CD4-positive, alpha-beta memory T cell (primary cell): ENCODE measurements at places on chromosomes 1 and 21. TPM values are rescaled to one million over a fixed set of nuclear protein-coding genes. Genes with fewer than 3 reads are reported as not detected.

DPYD gene
- 49.7 TPM for polyA plus RNA-seq

VANGL1 gene
- 2.3 TPM for polyA plus RNA-seq

BLACAT1 gene
- not detected for polyA plus RNA-seq

DNA sequence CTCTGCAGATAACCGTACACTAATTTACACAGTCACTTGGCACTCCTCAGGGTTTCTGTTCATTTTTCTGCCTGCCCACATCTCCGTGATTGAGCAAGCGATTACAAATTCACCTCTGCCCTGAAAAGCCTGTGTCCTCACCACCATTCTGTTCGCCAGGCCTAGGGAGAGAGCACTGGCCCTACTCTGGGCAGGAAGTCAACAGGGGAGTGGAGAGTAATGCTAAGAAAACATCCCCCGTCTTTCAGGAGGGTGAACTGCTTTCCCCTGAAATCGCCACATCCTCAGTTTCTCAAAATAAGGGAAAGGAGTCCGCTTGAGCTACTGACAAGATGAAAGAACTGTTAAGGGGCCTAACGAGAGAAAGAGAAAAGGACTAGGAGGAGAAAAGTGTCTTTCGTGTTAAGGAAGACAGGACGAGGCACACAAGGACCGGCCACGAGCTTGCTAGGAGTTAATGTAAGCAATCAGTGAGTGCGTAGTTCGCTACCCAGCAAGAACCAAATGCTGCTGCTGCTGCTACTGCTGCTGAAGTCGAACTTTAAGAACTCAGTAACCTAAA lies 632 bp downstream of the PEX19 start:
- DNase-seq = no peak
- H3K36me3 ChIP-seq = peaks cover 39% of the 10 kb centered on the region
- H3K4me1 ChIP-seq = peaks cover 24% of the 10 kb centered on the region
- H3K27me3 ChIP-seq = no peaks in the 10 kb centered on the region
- peak overlapping the region; percentile 98 for H3K4me3 ChIP-seq
- peak overlapping the region; percentile 81 for H3K27ac ChIP-seq

DNA sequence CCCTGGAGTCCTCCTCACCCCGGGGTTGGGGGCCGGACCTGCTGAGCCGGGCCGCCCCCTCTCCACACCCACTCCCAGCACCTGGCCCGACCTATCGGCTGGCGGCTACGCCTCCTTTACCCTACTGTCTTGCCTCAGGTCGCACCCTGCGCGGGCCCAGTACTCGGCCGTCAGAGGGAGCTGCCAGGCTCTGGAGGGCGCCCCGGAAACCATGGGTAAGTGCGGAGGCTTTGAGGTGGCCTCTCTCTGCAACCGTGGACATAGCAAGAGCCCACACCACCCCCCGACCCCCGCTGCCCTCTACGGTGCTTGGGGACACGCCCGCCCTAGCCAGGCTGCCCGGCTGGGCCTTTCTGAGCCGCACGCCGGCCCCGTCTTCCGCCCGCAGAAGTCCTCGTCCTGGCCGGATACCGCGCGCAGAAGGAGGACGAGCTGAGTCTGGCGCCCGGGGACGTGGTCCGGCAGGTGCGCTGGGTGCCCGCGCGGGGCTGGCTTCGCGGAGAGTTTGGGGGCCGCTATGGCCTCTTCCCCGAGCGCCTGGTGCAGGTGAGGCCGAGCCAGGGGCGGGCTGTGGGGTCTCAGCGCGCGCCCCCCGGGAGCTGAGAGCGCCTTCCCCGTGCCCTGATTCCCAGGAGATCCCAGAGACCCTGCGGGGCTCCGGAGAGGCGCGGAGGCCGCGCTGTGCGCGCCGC lies at the start of gene SH3D21:
SH3D21 (plus strand) TSS at position 159 of the 692 bp plus-strand sequence; CDS start at position 212, 53 bp downstream.
- peaks cover 23% of the 10 kb centered on the region for H3K36me3 ChIP-seq
- H3K4me1 ChIP-seq = peaks cover 23% of the 10 kb centered on the region
- peak; percentile 52 for DNase-seq
- H3K27me3 ChIP-seq = no peaks in the 10 kb centered on the region
- H3K27ac ChIP-seq = peak within 1 kb of the TSS; percentile 73

GRCh38 chr1:31483012-31483946 lies 70.3 kb downstream of the SERINC2 start:
- H3K36me3 ChIP-seq = no peaks in the 10 kb centered on the region
- no peak overlapping the region for H3K27ac ChIP-seq
- peaks cover 8% of the 10 kb centered on the region for H3K4me1 ChIP-seq
- no peak overlapping the region for H3K4me3 ChIP-seq
- H3K27me3 ChIP-seq = no peaks in the 10 kb centered on the region
- no peak for DNase-seq

DNA sequence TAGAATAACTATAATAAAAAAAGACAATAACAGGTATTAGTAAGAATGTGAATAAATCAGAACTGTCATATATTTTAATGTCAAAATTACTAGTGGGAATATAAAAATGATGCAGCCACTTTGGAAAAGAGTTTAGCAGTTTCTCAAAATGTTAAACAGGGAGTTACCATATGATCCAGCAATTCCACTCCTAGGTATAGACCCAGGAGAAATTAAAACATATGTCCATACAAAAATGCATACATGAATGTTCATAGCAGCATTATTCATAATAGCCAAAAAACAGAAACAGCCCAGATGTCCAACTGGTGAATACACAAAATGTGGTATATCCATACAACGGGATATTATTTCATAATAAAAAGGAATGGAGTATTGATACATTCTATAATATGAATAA lies 71.6 kb downstream of the NVL start:
- H3K36me3 ChIP-seq = no peaks in the 10 kb centered on the region
- H3K27ac ChIP-seq = no peak overlapping the region
- peaks cover 20% of the 10 kb centered on the region for H3K4me1 ChIP-seq
- H3K4me3 ChIP-seq = no peak overlapping the region

GRCh38 chr21:35399002-35399530 lies 350.0 kb upstream of the RUNX1 start:
- no peaks in the 10 kb centered on the region for H3K4me1 ChIP-seq
- H3K27ac ChIP-seq = no peak overlapping the region
- DNase-seq = no peak
- no peak overlapping the region for H3K4me3 ChIP-seq

GRCh38 chr1:5713101-5714010 lies 278.9 kb downstream of the NPHP4 start:
- no peak overlapping the region for H3K4me3 ChIP-seq
- H3K36me3 ChIP-seq = no peaks in the 10 kb centered on the region
- no peaks in the 10 kb centered on the region for H3K27me3 ChIP-seq
- DNase-seq = no peak
- H3K27ac ChIP-seq = no peak overlapping the region

- no peak overlapping the region for H3K4me3 ChIP-seq
- no peak for DNase-seq
- no peaks in the 10 kb centered on the region for H3K4me1 ChIP-seq
- no peak overlapping the region for H3K27ac ChIP-seq
- H3K36me3 ChIP-seq = no peaks in the 10 kb centered on the region
These were observed 129.7 kb upstream of the ADGRL2 start for GRCh38 chr1:81671038-81671437.

GRCh38 chr1:216222288-216222687 lies 201.0 kb downstream of the USH2A start:
- H3K4me3 ChIP-seq = no peak overlapping the region
- H3K27me3 ChIP-seq = no peaks in the 10 kb centered on the region
- H3K36me3 ChIP-seq = no peaks in the 10 kb centered on the region
- H3K4me1 ChIP-seq = no peaks in the 10 kb centered on the region
- H3K27ac ChIP-seq = no peak overlapping the region

DNA sequence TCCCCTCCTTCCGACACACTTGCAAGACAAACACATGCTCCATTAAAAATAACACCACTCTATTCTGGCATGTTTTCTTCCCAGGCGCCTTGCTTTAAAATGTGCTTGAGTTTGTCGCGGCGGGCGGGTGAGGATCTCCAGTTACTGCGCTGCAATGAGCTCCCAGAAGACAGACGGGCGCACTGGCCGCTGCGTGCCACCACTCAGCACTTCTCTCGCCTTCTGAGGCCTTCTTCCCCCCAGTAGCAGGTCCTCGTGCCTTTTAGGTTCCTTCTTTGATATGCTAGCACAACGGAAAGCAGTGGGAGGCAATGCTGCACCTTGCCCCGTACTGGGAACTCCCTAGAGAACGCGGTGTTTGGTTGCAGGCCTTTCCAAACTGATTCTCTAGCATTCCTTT lies 279.5 kb upstream of the NR5A2 start:
- no peak for DNase-seq
- H3K4me3 ChIP-seq = no peak overlapping the region
- H3K27me3 ChIP-seq = peaks cover 5% of the 10 kb centered on the region
- H3K4me1 ChIP-seq = no peaks in the 10 kb centered on the region
- no peaks in the 10 kb centered on the region for H3K36me3 ChIP-seq
